ENCODE measurements at places on chromosomes 11 and 22.

- no peak for DNase-seq
Measured at GRCh38 chr22:37213941-37214730, 1.9 kb upstream of the SSTR3 start.

- peak; percentile 82 for DNase-seq
Measured at GRCh38 chr22:20393705-20394476, at the start of gene ZNF74. Gene ZNF74, plus strand, starts transcription at chr22:20394151. Its CDS starts 478 bp downstream, at chr22:20394629.

DNA sequence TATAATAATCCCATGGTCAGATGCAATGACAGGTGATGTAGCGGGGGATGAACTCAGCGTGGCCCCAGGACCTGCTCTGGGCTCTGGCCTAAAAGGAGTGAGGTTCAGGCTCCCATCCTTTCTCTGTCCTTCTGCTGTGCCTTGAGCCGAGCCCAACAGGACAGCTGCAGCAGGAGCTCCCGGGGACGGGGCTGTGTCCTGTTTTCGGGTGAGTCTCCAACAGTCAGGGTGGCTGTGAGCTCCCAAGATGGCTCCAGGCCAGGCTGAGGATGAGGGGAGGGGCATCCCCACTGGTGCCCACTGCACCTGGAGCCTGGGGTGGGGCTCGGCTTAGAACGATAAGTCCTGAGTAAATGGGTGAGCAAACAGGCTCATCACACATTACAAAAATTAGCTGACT, 1385.0 kb downstream of the BRD1 start:
- no peak for DNase-seq

DNA sequence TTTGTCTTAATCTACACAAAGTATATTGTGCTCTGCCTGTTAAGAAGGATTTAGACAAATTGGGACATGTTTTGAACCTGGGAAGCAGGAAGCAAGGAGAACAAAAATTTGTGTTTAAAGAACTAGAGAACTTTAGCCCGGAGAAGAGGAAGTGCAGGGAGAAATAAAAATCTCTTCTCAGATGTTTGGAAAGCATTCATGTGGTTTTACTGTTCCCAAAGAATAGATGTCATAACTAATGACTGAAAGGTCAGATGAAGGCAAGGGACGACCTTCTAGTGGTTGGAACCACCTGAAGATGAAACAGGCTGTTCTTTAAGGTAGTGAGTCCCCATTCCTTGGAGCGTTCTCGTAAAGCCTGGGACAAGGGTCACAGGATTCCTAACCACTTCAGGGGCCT, 38.3 kb downstream of the IRAG1 start:
- DNase-seq, result no peak

- DNase-seq, result no peak
Measured at GRCh38 chr11:83689144-83689780, 403.1 kb upstream of the CCDC90B start.

GRCh38 chr22:20569059-20570058, 61.9 kb downstream of the MED15 start:
- peak; percentile 96 for DNase-seq

DNA sequence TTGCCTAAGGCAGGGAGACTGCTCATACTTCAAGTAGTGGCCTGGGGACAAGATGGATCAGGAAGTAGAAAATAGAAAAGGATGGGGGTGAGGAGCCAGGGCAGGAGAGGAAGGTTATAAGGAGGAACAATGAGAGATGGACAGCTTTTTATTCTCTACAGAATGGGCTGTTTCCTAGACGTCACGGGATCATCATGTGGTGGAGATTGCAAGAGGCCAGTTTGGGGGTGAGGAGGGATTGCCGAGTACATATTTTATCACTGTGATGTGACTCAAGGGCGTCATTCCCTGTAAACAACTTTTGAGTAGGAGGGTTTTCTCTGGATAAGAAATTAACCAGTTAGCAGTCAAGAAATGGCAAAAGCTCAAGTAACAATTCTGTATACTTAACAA, 406.3 kb downstream of the ETS1 start:
- no peak for DNase-seq

Measured in renal cortical epithelial cell (primary cell).